ENCODE measurements at places on chromosomes 11 and 22. TPM values are rescaled to one million over a fixed set of nuclear protein-coding genes. Genes with fewer than 3 reads are reported as not detected.

TBX1 gene
- 6.8 TPM for total RNA-seq

TRIM21 gene
- 48.0 TPM for total RNA-seq

GRCh38 chr11:100624346-100624745, 62.7 kb upstream of the ARHGAP42 start:
- peak; percentile 34 for DNase-seq

UCP2 gene
- total RNA-seq: 83.0 TPM

CRYBA4 gene
- 2.0 TPM for total RNA-seq

- no peak for DNase-seq
These were observed 746 bp downstream of the CTNND1 start for GRCh38 chr11:57762235-57762861.

DNA sequence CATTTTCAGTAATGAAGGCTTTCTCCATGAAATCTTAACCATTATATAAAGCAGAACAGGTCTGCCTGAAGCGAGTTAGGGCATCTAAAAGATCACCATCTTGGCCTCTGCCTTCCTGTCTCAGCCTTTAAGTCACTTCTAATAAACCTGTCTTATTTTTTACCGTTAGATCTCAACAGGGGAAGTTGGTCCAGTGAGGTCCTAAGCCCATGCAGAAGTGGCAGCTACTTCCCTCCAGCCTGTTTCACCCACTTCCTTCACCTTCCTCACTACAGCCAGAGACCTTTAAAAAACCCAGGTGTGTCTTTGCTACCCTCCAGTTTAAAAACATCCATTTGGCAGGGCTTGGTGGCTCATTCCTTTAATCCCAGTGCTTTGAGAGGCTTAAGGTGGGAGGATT, 14.1 kb upstream of the LIPT2 start:
- no peak for DNase-seq

- DNase-seq: no peak
These were observed 242.2 kb downstream of the BLID start for GRCh38 chr11:121873766-121874165.

DNA sequence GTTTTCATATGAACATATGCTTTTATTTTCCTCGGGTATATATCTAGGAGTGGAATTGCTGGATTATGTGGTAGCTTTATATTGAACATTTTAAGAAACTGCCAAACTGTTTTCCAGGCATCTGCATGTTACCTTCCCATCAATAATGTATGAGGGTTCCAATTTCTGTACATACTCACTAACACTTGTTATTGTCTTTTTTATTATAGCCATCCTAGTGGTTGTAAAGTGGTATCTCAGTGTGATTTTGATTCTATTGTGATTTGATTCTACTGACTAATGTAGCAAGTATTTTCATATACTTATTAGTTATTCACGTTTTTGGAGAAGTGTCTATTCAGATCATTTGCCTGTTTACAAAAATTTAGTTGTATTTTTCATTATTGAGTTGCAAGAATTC, 2.0 kb downstream of the ANO5 start:
- DNase-seq: no peak

DNA sequence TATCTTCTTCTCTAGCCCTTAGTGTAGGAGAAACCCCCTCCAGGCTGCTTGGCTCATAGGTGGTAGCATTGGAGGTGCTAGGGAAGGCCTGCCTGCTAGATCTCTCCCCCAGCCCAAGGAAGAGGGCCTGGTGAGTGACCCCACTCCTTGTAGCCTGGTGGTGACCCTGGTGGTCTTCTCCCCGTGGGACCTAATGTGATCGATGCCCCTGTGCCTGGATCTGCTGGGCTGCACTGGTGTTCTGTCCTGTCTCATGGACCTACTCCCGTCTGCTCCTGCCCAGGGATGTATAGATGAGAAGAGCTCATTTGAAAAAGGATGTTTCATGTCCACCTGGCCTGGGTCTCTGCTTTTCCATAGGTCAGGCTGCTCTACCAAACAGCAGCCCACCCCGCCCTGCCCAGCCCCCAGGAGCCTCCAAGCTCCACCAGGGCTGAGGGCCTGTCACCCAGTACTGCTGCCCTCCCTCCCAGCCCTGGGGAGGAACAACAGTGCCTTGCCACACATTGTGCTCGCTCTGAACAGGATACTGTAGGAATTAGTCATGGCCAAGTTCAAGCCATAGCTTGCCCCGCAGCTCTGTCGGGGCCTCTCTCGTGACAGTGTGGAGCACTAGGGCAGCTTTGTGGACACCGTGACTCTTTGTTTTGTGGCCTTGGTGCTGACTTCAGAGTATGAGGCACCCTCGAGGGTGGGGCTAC, 19.7 kb downstream of the SLC37A2 start:
- peak; percentile 78 for DNase-seq

GRCh38 chr11:102177974-102178631, 67.9 kb downstream of the YAP1 start:
- peak; percentile 91 for DNase-seq

CDC45 gene
- 1.3 TPM for total RNA-seq

GRCh38 chr11:65224930-65225278, 36.9 kb upstream of the POLA2 start:
- peak; percentile 55 for DNase-seq

CAVIN3 gene
- 51.0 TPM for total RNA-seq

DNA sequence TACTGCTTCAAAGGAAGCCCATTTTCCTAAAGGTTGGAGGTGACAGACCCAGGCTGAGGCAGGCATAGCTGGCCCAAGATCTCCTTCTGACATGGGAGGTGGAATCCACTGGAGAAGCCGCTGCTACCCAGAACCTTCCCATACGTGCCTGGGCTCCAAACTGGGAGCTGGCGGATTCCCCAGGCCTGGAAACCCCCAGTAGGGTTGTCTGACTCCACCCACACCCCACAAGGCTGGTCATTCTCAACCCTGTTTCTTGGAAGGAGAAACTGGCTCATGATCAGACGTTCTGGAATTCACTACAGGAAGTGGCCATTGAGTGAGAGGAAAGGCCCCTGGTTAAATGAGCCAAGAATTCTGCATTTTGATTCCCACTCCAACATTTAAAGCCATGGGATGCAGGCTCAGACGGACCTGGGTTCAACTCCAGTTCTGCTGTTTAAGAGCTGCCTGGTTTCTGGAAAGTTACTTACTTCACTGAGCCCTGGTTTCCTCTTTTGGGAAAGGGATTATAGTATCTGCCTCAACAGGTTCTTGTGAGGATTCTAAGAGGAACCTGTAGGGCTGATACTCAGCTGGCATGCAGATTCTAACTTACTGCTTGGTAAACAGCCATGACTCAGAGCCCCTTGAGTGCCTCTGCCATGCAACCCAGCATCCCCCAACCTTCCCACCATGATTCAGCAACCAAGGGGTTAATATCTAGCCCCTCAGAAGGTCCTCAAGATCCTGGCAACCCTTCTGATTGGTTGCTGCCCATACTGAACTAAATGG, 19.4 kb upstream of the TSKU start:
- peak; percentile 94 for DNase-seq

MS4A4A gene
- 0.32 TPM for total RNA-seq

GRCh38 chr11:33387996-33388395, 130.8 kb downstream of the HIPK3 start:
- no peak for DNase-seq

DNA sequence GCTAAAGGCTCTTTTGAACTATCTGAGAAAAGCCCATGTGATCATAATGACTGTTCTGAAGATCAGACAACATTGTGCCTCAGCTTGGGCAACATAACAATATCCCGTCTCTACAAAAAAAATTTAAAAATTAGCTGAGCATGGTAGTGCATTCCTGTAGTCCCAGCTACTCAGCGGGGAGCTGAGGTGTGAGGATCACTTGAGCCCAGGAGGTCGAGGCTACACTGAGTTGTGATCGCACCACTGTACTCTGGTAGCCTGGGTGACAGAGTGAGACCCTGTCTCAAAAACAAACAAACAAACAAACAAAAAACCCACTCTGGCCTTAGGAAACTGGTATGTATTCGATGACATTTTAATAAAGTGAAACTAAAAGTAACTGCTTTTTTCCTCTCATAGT, 1526.8 kb upstream of the TENM4 start:
- no peak for DNase-seq
